Karpas-422 (cell line): ENCODE measurements at places on chromosomes 7 and 10. TPM values are rescaled to one million over a fixed set of nuclear protein-coding genes. Genes with fewer than 3 reads are reported as not detected.

- DNase-seq = no peak
These were observed 325.4 kb upstream of the SEMA3C start for GRCh38 chr7:81244224-81244623.

- no peak for DNase-seq
These were observed 19.3 kb downstream of the PRSS2 start for GRCh38 chr7:142790056-142790455.

Gene SDK1
- not detected in 2 replicates for total RNA-seq

Gene MMRN2
- total RNA-seq = not detected in 2 replicates

Gene SPDYE11
- total RNA-seq = not detected in 2 replicates

Gene SMIM30
- total RNA-seq = 21.6 and 50.4 TPM in 2 replicates

Gene MOGAT3
- not detected in 2 replicates for total RNA-seq

Gene PLEKHA8
- 28.1 and 41.0 TPM in 2 replicates for total RNA-seq
